ENCODE measurements at places on chromosomes 2 and 18. TPM values are rescaled to one million over a fixed set of nuclear protein-coding genes. Genes with fewer than 3 reads are reported as not detected.

The OTOS gene
- not detected for total RNA-seq

The GATA6 gene
- not detected for total RNA-seq

GRCh38 chr18:26290385-26290784 lies 64.1 kb downstream of the TAF4B start:
- DNase-seq, result no peak

- DNase-seq, result no peak
Measured at GRCh38 chr2:17164550-17164949, 353.7 kb downstream of the RAD51AP2 start.

DNA sequence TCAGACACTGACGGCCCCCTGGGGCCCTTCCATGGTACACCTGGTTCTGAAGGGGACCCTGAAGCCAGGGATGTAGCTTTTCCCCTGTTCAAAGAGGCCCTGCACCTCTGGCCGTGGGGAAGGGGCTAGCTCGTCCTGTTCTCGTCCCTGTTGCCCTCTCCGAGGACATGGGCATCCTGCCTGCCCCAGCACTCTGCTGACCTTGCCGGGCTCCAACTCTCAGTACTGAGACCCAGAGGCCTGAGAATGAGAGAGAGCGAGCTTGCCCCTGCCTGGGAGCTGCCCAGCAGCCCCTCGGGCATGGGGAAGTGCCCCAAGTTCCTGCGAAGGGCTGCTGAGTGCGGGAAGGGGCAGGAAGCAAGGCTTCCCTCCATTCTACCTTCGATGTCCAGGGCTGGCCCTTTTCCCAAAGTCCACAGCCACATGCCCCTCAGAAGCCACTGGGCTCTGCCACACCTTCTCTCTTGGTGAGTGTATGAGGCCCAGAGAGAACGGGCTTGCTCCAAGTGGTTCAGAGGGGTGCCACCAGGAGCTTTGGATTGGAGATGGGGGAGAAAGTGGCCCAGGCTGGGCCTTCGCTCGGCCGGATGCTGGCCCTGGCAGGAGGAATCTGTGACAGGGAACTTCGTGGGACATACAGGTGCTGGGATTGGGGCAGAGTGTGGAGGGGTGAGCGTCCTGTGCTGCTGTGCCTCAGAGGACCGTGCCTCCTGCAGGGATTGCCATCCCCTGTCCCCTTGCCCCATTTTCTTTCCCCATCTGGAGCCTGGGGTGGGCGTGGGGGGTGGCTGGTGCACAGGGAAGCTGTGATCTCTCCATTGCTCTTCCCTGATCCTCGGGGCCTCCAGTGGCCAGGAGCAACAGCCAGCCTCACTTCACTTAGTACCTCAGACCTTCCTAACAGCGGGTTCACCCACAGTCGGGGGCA lies 50.8 kb downstream of the KCNIP3 start:
- DNase-seq, result peak; percentile 24

DNA sequence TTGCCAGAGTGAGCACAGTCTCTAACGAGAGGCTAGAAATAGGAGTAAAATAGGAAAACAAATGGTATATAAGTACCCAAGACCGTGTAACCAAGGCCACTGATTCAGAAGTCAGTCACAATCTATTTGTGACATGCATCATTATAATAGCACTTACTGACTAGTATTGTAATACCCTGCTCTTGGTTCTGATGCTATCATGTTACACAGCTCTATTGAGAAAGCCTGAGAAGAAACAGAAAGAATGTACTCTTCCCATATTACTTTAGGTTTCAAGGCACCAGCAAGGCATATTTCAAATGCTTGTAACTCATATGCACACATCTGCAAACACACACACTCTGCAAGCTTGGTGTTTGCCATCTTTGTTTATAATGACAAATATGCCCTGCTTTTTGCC lies 746.4 kb downstream of the SLC4A3 start:
- no peak for DNase-seq

GRCh38 chr2:168652997-168653921 lies 149.2 kb upstream of the NOSTRIN start:
- no peak for DNase-seq

GRCh38 chr18:24130494-24130893 lies 8.4 kb upstream of the CABYR start:
- DNase-seq, result no peak

Measured in H9 (cell line).